Aortic smooth muscle cell (primary cell): ENCODE measurements at places on chromosomes 6 and 20. TPM values are rescaled to one million over a fixed set of nuclear protein-coding genes. Genes with fewer than 3 reads are reported as not detected.

The TRERF1 gene
- total RNA-seq, result 3.2 and 4.2 TPM in 2 replicates

The RIPOR3 gene
- 0.12 and 0.13 TPM in 2 replicates for total RNA-seq

The C6orf52 gene
- total RNA-seq, result 0.31 and 0.66 TPM in 2 replicates

The KCNK17 gene
- not detected in 2 replicates for total RNA-seq

The PCSK2 gene
- total RNA-seq, result not detected in 2 replicates

The IP6K3 gene
- total RNA-seq, result 0.12 TPM in 1 of 2 replicates, not detected in the other

The SRC gene
- total RNA-seq, result 11.6 and 17.2 TPM in 2 replicates

The ATP6V1G2 gene
- 3.3 and 4.0 TPM in 2 replicates for total RNA-seq

The ZDHHC14 gene
- total RNA-seq, result 2.4 and 3.0 TPM in 2 replicates

The SNAI1 gene
- 0.68 and 0.79 TPM in 2 replicates for total RNA-seq

The VIP gene
- total RNA-seq, result not detected in 2 replicates

The PTGIS gene
- total RNA-seq, result 193 and 321 TPM in 2 replicates

The SS18L1 gene
- total RNA-seq, result 7.5 and 7.8 TPM in 2 replicates

The MOG gene
- not detected in 2 replicates for total RNA-seq

The FAM229B gene
- total RNA-seq, result 35.8 and 45.7 TPM in 2 replicates

The EEF1E1 gene
- 36.3 and 44.1 TPM in 2 replicates for total RNA-seq

The SLC35D3 gene
- not detected in 2 replicates for total RNA-seq

The VSTM2L gene
- 0.53 and 0.93 TPM in 2 replicates for total RNA-seq

The LY86 gene
- total RNA-seq, result not detected in 2 replicates

The GABRR1 gene
- not detected in 2 replicates for total RNA-seq
